ENCODE measurements at places on chromosomes 6 and 20.

GRCh38 chr20:22346716-22347115 lies 237.7 kb downstream of the FOXA2 start:
- no peak for DNase-seq

DNA sequence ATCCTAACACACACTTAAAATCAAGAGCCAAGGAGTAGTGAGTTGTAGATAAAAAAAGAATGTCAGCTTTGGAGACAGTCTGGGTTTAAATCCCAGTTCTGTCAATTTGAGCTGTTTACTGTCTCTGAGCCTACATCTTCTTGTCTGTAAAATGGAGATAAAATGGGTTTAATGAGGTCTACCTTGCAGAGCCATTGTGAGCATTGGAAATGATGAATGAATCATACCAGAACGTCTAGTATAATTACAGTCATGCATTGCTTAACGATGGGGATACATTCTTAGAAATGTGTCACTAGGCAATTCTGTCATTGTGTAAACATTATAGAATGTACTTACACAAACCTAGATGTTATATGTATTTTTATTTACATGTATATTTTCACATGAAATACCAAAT lies 17.6 kb upstream of the SGK2 start:
- no peak for DNase-seq

GRCh38 chr6:157908369-157909281 lies 73.0 kb upstream of the SYNJ2 start:
- DNase-seq: no peak

- peak; percentile 74 for DNase-seq
These were observed at the start of gene SPDEF for GRCh38 chr6:34556031-34556471. SPDEF (minus strand) TSS chr6:34556329; CDS start chr6:34544455, 11,874 bp downstream.
